Parietal lobe (tissue), 2 donors: ENCODE measurements at places on chromosomes 12 and 14. TPM values are rescaled to one million over a fixed set of nuclear protein-coding genes. Genes with fewer than 3 reads are reported as not detected.

The NR1H4 gene
- total RNA-seq = 0.31 TPM

The DHH gene
- total RNA-seq = 0.31 TPM

The NKX2-1 gene
- total RNA-seq = 1.6 TPM

The NYNRIN gene
- 34.7 TPM for total RNA-seq

The FOXN4 gene
- total RNA-seq = 0.94 TPM

The CCDC196 gene
- total RNA-seq = not detected

The CAPZA3 gene
- not detected for total RNA-seq

The DIO2 gene
- total RNA-seq = 24.4 TPM

The RNASE4 gene
- 2.2 TPM for total RNA-seq

The SOX5 gene
- total RNA-seq = 394 TPM

The TMEM132C gene
- 1.9 TPM for total RNA-seq
